ENCODE measurements at places on chromosomes 6 and 20.

GRCh38 chr6:116924245-116924644 lies 47.2 kb downstream of the RFX6 start:
- DNase-seq = no peak

DNA sequence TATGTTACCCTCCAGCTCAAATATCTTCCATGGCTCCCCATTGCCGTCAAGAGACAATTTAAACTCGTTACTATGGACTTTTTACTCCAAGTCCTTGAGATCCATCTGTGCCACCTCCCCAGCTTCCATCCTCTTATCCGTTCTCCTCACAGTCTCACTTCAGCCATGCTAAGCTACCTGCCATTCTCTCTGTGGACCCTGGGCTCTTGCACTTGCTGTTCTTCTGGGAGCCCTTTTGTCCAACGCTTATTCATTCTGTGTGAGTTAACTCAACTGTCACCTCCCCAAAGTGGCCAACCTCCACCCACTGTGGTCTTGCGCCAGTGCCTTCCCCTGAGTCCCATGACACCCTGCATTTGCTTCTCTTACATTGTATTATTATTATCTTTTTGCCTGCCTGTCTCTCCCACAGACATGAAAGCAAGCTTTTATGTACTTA lies 132.4 kb downstream of the BCAS1 start:
- no peak for DNase-seq

DNA sequence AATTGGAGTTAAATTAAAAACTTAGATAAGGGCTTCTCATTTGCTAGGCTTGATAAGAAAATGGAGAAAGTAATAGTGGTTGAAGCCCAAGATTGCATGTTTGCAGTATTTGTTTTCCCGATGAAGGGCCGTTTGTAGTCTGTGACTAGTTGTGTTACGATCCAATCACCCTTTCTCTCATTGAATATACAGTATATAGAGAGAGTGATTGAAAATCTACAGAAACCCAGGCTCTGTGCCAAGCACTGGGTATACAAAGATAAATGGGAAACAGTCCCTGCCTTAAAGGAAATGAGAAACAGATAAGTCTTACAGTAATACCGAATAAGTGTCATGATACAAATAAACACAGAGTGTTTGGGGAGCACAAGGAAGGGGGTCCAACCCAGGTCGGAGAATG lies 55.2 kb upstream of the CDKAL1 start:
- DNase-seq = no peak

DNA sequence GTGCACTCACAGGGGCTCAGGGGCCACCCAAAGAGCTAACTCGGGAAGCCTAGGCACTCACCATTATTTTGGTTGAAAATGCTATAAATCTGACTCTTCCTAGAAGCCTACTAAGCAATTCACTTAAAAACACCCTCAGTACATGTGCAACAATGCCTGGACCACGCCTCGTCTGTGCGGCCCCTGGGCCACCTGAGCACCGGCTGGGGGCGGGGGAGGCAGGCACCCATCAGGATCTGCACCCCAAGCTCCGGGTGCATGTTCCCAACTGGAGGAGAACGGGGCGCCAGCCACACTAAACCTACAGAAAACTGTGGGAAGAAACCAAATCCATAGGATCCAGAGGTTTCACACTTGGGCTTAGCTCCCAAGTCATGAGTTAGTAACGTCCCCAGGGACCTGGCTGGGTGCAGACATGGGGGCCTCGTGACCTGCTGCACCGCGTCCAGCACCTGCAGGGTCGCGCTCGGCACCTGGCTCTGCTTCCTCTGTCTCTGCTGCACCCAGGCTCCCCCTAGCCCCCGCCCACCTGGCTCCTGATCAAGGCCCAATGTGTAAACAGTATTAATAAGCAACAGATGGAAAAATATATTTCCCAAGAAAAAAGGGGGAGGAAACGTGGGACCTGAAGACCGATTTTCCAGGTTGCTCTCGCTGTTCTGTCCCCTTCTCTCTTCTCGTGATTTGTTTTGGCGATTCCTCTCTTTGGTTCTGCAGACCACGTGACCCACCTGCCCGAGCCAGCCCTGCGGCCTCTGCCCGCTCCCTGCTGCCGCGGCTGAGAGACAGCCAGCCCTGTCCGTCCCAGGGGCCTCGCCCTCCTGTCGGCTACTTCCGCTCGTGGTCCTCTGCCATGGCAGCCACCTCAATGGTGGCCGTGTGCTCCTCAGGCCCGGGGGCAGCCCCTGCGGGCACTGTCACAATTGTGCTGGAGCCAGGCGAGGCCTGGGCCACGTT lies 15.5 kb upstream of the HELZ2 start:
- no peak for DNase-seq

- no peak for DNase-seq
Measured at GRCh38 chr6:157490611-157491269, 109.8 kb downstream of the ZDHHC14 start.

DNA sequence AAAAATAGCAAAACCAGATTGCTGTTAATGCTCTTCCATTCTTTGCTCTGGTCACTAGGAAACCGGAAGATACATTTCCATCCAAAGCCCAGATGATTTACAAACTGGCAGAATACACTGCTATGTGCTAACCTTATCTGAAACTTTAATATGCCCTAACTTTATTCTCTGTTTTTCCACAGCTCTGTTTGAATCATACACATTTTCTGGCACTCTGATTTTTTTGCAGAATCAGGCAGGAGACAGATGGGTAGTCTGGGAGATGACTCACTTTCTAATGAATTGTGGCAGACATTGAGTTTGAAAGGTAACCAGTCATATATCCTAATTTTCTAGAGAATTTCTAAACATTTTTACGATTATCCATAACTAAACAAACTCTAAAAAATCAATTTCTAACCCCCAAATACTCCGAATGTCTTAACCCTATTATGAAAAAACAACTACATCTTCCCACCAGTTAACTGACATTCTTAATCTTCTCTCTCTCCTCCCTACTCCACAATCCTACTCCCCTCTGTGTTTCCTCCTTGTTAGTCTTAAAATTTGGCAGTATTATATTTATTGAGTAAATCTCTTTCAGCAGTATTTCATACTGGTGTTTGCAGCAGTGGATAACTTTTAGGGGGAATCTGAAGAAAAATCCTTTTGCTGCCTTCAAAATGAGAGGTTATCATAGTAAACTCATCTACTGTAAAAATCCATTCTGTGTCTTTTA lies 63.5 kb downstream of the MAN1A1 start:
- no peak for DNase-seq

DNA sequence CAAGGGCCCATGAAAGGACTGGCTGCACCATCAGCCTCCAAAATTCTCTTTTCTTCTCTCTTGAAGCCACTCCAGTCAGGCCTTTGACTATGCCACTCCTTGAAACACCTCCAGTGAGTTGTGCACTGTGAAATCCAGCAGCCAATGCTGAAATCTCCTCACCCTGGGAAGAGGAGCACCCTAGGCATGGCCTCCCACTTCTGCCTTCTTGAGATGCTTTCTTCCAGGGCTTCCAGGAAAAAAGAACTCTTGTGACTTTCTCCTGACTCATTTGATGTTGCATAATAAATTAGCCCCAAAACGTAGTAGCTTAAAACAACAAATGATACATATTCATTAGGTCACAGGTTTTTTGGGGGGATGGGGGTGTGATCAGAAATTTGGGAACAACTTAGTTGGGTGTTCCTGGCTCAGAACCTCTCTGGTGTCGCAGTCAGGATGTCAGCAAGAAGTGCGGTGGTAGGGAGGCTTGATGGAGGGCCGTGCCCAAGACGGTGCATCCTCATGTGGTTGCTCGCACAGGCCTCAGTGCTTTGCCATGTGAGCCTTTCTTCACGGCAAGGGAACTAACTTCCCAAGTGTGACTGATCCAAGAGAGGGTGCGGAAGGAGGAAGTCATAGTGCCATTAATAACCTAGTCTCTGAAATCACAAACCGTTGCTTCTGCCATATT lies 12.1 kb downstream of the NCR2 start:
- no peak for DNase-seq

DNA sequence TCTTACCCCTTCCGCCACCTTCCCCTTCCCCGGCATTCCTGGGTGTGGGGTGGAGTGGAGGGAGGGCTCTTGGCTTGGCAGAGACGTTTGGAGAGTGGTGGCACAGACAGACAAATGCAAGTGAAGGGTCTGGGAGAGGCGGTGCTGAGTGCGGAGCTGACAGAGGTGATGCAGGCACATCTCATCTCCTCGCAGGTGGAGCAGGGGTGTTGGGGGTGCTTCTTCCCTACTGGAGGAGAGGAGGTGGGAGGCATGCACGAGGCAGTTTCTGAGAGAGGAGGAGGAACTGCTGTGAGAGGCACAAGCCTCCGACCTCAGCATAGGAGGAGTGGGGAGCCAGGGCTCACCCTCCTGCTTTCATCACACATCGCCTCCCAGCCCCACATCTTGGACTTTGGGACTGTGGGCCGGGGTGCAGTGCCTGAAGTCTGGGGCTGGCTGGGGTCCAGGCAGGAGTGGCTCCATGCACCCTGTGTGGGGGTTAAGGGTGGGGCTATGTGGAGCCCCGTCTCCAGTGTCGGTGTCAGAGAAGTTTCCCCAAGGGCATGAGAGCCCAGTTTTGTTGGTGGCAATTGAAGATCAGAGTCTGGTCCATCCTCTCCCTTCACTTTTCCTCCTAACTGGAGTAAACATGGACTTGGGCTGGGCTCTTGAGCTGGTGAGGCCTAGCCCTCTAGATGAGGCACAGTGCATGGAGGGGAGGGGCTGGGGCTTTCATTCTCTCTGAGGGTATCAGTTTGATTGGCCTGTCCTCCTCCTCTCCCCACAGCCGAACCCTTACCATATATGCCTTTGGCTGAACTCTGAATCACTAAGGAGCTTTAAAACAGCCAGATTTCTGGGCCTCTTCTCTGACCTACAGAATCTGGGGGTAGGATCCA lies 20.2 kb upstream of the SLC22A7 start:
- no peak for DNase-seq

- DNase-seq = no peak
Measured at GRCh38 chr6:137522831-137523230, 28.6 kb upstream of the OLIG3 start.

GRCh38 chr6:43125119-43125518 lies 46.0 kb upstream of the SRF start:
- no peak for DNase-seq

DNA sequence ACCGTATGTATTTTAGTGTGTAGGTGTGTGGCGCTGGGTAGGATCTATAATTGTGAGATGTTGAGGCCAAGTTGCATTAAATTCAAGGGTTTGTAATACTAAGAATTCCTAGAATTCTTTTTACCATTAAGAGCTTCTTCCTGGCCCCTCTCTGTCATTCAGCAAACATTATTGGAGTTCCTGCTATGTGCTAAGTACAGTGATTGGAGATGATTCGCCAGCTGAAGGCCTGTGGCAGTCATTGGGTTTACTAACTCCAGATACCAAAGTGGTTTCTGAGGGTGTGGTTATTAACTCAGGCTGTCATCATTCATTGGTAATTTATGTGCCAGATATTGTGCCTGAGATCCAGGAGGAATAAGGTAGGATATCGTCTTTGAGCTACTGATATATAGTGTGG lies 167.1 kb downstream of the LAMA2 start:
- no peak for DNase-seq

DNA sequence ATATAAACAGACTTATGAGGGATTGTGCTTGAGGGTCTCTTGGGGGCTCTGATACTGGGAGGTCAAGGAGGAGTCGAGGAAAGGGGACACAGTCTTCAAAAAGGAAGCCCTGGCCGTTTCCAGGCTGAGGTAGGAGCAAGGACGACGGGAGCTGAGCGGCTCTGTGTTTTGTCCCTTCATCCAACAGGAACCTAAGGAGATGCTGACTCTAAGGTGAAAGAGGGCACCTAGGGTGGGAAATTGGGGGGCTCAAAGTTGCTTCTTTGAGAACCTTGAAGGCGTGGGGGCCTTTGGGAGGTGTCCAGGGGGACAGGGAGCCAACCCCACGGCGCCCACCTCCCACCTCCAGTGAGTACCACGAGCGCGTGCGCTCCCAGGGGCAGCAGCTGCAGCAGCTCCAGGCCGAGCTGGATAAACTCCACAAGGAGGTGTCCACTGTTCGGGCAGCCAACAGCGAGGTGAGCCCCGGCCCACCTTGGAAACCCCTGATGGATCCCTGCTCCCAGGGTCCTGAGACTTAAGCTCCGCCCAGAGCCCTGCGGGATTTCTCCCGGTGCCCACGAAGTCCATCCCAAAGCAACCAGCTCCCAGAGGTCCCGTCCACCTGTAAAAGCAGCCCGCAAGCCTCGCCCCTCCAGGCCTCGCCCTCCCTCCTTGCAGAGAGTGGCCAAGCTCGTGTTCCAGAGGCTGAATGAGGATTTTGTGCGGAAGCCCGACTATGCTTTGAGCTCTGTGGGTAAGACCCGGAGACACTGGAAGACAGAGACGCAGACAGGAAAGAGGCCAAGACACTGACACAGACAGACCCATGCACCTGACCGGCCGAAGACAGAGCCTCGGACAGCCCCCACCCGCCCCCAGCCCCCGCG lies 2.9 kb downstream of the SPAG4 start:
- no peak for DNase-seq

GRCh38 chr6:35681298-35681697 lies 7.4 kb downstream of the FKBP5 start:
- DNase-seq = peak; percentile 19

DNA sequence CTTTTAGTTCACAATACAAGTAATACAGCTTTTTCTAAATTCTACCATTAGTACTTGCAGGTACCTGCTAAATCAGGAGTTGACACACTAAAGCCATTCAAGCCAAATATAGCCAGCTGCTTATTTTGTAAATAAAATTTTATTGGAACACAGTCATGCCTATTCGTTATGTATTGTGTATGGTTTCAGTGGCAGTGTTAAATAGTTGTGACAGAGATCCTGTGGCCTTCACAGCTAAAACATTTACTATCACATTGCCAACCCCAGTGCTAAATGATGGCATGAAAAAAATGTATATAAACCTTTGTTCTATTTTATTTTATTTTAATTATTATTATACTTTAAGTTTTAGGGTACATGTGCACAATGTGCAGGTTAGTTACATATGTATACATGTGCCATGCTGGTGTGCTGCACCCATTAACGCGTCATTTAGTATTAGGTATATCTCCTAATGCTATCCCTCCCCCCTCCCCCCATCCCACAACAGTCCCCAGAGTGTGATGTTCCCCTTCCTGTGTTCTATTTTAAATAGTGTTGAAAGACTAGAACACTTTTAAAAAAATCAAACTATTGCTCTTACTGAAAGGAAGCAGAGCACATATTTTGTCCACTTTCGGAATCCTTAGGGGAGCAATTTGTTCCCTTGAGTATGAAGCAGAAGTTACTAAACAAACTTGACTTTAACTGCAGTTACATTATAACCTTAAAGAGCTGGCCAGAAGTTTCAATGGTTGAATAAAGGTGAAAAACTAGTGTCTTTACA lies 115.7 kb downstream of the PRIM2 start:
- DNase-seq = no peak

- DNase-seq = no peak
Measured at GRCh38 chr20:47795214-47795907, 10.1 kb upstream of the SULF2 start.

All from stimulated activated CD4-positive, alpha-beta T cell treated with anti-CD3 and anti-CD28 coated beads, TNF-alpha, amount 100 ng/mL, for 24 hours (primary cell).